NCI-H526 treated with DMSO at 0.1 percent for 48 hours (cell line): ENCODE measurements at places on chromosomes 7 and 10.

DNA sequence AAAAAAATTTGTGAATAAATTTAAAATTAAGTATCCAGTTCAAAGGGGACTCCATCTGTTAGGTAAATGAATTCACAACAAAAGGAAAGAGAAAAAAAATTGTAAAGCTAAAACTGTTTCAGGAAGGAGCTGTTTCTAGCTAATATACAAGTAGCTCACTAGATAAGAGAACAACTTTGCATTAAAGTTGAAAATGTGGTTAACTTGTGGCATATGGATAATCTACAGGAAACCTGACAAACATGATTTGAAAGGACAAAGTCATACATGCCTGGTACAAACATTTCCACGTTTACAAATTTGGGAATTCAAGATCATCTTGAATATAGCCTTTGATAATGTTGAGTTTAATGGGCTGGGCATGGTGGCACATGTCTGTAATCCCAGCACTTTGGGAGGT is 8.9 kb downstream of the NT5C3A start:
- no peak for DNase-seq

DNA sequence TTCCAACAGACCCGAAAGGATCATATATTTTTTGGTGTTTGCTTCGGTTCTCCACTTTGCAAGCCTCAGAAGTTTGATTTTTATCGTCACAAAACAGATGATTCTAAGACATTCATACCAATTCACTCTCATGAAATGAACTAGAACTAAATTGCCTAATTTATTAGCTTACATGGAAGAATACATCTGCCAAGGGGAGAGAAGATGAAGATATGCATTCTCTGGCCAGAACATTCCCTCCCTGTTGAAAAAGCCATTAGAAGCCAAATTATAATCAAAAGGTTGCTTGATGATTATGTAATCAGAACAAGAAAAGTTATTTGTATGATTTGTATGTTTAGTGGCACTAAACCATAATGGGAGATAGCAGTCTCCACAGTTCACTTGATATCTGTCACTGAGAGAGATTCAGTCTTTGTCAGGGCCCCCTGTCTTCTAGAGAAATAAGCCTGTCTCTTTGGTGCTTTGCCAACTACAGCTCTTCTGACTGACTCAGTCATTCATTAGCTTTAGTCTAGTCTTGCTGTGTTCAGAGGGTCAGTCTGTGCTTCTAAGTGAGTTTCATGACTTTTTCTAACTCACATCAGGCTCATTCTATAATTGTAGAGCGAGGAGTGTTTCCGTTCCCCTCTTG is 95.3 kb upstream of the GNAI1 start:
- DNase-seq, result no peak

GRCh38 chr10:16662923-16663322 is 141.2 kb upstream of the C1QL3 start:
- DNase-seq, result no peak

DNA sequence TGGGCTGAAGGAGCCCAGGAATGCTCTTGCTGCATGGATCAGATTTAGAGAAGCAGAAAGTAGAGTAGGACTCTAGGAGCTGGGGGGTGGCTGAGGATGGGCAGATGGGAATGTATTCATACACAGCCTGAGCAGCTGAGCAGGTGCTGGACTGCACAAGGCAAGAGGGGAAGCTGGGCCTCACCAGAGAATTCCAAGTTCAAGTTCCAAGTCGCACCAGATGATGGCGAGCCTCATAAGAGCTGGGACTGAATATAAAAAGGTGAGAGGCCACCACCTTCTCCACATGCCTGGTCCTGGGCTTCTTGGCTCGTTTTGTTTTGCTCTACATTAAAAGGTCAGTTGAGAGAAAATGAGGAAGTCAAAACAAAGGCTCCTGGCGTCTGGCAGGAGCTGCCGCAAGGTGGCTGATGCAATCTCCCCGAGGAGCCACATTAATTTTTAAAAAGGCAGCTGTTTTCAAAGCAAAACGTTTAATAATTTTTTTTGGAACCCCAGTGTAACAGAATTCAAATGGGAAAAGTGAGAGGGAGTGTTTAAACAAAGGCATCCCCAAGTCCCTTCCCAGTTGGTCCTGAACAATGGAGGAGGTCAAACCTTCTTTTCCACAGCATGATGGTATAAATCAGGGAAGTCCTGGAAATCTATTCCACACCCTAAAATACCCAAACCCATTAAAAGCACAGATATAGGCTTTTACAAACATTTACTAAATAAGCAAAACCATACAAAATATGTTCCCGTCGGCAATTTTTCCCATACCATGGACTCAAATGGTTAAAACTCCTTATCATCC is 9.5 kb downstream of the CYREN start:
- DNase-seq, result no peak

GRCh38 chr7:7970531-7971307 is 2.1 kb downstream of the GLCCI1 start:
- DNase-seq, result no peak

- DNase-seq, result no peak
These were observed 75.3 kb upstream of the GDF10 start for GRCh38 chr10:47224546-47225218.

GRCh38 chr7:116618338-116619128 is 53.5 kb upstream of the MET start:
- DNase-seq, result no peak

DNA sequence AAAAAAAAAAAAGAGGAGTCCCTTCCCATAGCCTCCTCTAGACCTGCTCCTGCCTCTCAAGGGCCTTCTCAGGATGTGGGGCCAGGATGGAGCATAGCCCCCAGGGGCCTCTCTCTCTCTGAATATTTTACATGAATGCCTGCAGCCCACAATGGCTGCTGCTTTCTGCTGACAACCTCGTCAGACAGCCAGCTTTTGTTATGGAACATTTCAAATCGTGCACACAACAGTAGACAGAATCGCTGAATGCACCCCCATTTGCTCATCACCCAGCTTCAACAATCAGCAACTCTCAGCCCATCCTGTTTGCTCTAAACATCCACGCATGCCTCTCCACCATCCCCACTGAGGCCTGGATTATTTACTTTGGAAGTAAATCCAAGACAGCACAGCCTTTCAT is 5.4 kb downstream of the PLAC9 start:
- DNase-seq, result no peak

DNA sequence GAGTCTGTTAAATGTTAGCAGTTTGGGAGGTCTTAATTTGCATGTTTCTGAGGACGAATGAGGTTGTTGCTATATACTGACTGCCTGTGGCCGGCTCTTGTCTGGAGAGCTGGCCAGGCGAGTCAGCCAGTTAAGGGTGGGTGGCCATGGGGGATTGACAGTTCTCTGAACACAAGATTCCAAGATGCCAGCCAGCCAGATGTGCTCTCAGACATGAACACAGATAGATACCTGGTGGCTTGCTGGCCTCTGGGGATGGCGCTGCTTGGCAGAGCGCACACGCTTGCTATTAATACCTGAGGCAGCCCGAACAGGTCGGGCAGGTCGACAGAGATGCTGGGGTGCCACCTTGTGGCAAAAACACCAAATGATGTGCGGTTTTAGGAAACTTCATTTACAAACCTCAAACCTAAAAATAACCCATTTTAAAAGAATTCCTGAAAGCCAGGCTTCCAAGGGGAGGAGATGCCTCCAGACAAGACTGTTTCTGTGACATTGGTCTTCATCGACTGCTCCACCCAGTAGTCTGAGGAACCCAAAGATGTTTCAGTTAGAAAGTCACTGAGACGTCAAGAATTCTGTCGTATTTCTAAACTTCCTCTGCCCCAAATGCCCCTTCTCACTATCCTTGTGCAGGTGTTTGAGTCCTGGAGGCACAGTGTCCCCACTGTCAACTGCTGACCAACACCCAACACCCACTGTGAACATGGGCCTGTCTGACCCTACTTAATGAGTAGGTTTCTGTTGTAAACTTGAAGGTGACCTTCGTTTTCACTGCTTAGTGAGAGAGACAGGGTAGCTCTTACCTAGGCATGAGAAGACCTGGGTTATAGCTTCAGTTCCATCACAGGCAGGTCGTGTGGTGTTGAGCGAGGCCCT is 123.4 kb downstream of the NT5C2 start:
- DNase-seq, result peak; percentile 50

GRCh38 chr10:131081376-131081775 is 230.1 kb downstream of the TCERG1L start:
- no peak for DNase-seq

DNA sequence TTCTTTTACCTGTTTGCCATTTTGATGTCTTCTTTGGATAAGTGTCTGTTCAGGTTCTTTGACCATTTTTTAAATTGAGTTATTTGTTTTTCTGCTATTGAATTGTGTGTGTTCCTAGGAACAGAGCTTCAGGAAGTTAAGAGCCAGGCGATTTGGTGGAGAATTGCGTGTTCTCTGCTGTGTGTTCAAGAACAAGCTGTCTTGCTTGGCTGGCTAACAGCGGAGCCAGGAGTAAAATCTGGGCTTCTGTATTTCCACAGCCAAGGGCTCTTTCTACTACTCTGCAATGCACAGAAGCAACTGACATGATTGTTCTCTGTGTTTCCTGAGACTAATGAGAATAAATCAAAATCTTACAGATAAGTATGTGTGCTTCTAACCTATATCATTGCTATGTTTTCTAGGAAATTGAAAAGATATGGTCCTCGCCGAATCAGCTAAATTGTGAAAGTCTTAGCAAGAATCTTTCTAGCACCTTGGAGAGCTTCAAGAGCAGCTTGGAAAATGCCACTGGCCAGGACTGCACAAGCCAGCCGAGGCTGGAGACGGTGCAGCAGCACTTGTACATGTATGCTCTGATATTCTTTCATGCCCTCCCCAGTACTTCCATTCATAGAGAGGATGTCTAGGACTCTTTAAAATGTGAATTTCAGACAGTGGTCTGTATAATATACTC is 124.2 kb downstream of the ABCA13 start:
- no peak for DNase-seq

GRCh38 chr7:157817433-157817832 is 480.6 kb downstream of the DNAJB6 start:
- no peak for DNase-seq

- no peak for DNase-seq
These were observed 230.0 kb downstream of the SNX13 start for GRCh38 chr7:17710312-17710711.

- DNase-seq, result no peak
These were observed 42.8 kb downstream of the AUTS2 start for GRCh38 chr7:69640925-69641594.

DNA sequence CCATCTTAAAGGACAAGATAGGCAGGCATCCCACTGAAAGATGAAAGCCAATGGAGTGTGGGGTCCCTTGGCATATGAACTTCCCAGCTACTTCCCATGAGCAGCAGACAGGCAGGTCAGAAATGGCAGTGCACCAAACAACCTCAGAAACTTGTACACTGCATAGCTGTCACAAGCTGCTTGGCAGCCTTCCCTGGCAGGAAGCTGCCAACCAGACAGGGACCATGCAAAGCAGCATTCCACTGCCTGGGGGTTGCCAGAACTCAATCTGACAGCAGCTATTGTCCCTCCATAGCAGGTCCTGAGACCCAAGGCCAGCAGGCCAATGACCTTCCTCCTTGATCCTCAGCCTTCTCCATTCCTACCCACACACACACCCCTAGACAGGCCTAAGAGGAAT is 139.5 kb downstream of the PLCE1 start:
- no peak for DNase-seq

- DNase-seq, result no peak
These were observed 95.0 kb downstream of the ST7 start for GRCh38 chr7:117048114-117048866.

- DNase-seq, result peak; percentile 34
These were observed 918.1 kb upstream of the POT1 start for GRCh38 chr7:125847692-125848091.

DNA sequence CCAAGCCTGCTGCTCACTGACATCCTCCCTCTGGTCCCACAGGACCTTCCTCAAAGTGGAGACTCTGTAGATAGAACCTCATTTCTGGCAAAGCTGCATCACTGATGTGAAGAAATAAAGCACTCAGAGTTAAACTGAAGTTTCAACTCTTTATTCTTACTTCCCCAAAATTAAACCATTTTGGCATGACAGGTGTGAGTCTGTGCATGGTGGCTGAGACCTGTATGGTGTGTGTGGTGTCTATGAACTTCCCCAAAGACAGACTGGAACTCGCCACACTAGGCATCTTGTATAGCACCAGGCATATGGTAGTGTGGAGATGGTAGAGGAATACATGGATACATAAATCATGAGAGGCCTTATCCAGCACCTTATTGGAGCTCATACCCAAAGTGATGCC is 6.6 kb upstream of the WDFY4 start:
- DNase-seq, result no peak

- DNase-seq, result no peak
These were observed 292.5 kb upstream of the VSTM2A start for GRCh38 chr7:54249686-54250085.

DNA sequence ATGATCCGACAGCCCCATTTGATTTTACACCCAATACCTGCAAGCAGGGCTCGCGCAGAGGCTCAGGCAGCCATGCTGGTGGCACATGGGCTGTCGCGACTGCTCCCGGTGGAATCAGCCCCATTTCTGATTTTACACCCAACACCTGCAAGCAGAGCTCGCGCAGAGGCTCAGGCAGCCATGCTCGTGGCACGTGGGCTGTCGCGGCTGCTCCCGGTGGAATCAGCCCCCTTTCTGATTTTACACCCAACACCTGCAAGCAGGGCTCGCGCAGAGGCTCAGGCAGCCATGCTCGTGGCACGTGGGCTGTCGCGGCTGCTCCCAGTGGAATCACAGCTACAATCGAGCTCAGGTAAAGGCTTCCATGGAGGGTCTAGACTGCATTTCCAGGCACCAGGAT is 244.1 kb downstream of the PTPRN2 start:
- no peak for DNase-seq

DNA sequence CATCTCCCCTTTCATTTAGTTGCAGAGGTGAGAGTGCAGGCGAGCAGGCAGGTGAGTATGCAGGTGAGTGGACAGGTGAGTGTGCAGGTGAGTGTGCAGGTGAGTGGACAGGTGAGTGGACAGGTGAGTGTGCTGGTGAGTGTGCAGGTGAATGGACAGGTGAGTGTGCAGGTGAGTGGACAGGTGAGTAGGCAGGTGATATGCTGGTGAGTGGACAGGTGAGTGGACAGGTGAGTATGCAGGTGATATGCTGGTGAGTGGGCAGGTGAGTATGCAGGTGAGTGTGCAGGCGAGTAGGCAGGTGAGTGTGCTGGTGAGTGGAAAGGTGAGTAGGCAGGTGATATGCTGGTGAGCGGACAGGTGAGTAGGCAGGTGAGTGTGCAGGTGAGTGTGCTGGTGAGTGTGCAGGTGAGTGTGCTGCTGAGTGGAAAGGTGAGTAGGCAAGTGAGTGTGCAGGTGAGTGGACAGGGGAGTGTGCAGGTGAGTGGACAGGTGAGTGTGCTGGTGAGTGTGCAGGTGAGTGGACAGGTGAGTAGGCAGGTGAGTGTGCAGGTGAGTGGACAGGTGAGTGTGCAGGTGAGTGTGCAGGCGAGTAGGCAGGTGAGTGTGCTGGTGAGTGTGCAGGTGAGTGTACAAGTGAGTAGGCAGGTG is 165.6 kb downstream of the ADARB2 start:
- DNase-seq, result no peak

GRCh38 chr10:104002911-104003310 is 36.0 kb downstream of the SLK start:
- no peak for DNase-seq

- DNase-seq, result no peak
These were observed 406 bp downstream of the PRLHR start for GRCh38 chr10:118595064-118595420.

GRCh38 chr7:101740981-101741725 is 76.3 kb upstream of the CUX1 start:
- no peak for DNase-seq
